NCI-H510A treated with DMSO at 0.1 percent for 48 hours (cell line): ENCODE measurements at places on chromosomes 16 and 17.

DNA sequence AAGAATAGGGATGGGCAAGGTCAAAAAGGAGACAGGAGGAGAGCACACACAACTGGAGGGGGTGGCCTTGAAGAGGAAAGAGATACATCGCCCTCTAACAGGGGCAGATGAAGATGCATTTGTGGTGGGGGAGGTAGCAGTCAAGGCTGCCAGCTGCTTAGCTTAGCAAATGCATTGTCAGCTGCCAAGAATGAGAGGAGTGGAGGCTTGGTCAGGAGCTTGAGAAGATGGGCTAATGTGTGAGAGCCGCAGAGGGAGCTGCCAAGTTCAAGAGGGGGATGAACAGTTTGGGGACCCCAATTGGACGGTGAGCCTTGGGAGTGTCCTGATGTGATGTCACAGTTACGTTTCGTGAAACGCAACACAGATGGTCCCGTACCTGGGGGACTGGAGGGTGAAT is 28.9 kb upstream of the GNA13 start:
- DNase-seq: no peak

- DNase-seq: no peak
Observed at GRCh38 chr16:83711069-83711468, 96.7 kb upstream of the HSBP1 start.

GRCh38 chr17:18963126-18964017 is 11.4 kb downstream of the SLC5A10 start:
- no peak for DNase-seq

DNA sequence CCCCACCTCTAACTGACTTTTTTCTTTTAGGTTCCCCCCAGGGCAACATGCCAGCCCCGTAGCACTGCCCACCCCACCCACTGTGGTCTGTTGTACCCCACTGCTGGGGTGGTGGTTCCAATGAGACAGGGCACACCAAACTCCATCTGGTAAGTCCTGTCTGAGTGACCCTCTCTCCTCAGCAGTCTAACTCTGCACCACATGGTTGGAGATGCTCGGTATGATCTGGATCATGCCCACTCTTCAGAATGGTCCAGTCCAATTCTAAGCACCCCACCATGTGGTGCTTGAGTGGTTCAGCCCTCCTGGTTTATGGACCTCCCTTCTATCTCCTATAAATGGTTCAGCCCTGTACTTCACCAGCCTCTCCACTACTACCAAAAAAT is 5.9 kb downstream of the KDM6B start:
- peak; percentile 10 for DNase-seq

- DNase-seq: no peak
Observed at GRCh38 chr17:16322636-16323035, 30.6 kb downstream of the CENPV start.

- DNase-seq: no peak
Observed at GRCh38 chr17:68612209-68612922, 11.2 kb upstream of the FAM20A start.

DNA sequence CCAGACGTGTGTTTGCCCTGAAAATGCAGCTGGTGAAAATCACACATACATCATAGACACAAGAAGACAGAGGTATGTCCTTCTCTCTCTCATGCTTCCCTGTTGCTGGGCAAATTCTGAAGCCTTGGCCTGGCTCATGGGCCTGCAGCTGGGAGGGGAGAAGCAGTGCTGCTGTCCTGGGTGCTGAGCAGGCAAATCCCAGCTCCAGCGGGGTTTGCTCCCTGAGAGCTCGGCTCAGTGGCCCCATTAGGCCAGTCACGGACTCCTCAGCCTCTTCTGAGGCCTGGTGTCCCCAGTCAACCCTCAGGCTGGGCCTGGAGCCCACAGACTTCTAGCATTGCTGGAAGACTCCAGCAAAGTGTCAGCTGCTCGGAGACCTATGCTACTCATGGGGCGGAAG is 11.7 kb downstream of the RHBDL3 start:
- no peak for DNase-seq

GRCh38 chr16:66175058-66175457 is 191.4 kb upstream of the CDH5 start:
- no peak for DNase-seq

DNA sequence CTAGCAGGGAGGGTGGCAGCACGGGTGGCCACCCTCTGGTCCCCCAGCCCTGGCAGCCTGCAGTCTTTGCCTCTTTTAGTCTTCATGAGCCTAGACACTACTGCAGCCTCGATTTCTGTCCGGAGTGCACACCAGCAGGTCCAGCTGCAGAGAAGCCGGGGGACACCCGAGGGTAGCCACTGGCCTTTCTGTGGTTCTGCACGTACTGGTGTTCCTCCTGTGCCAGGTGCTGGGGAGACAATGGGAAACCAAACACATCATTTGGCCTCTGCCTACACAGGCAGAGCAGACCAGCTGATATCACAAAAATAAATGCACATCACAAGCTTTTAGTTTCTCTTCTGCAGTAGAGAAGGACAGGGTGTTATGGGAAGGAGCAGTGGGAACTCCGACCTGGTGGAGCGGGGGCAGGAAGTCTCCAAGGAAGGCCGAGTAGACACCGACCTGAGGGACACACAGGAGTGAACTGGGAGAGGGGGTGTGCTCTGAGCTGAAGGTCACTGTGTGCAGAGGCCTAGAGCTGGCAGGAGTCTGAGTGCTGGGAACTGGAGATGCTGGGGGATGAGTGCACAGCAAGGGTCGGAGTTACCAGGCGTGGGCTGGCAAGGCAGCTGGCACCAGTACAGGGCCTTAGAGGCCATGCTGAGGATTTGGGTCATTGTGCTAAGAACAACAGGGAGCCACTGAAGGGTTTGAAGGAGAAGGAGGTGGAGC is 23.1 kb downstream of the GPT2 start:
- DNase-seq: no peak

DNA sequence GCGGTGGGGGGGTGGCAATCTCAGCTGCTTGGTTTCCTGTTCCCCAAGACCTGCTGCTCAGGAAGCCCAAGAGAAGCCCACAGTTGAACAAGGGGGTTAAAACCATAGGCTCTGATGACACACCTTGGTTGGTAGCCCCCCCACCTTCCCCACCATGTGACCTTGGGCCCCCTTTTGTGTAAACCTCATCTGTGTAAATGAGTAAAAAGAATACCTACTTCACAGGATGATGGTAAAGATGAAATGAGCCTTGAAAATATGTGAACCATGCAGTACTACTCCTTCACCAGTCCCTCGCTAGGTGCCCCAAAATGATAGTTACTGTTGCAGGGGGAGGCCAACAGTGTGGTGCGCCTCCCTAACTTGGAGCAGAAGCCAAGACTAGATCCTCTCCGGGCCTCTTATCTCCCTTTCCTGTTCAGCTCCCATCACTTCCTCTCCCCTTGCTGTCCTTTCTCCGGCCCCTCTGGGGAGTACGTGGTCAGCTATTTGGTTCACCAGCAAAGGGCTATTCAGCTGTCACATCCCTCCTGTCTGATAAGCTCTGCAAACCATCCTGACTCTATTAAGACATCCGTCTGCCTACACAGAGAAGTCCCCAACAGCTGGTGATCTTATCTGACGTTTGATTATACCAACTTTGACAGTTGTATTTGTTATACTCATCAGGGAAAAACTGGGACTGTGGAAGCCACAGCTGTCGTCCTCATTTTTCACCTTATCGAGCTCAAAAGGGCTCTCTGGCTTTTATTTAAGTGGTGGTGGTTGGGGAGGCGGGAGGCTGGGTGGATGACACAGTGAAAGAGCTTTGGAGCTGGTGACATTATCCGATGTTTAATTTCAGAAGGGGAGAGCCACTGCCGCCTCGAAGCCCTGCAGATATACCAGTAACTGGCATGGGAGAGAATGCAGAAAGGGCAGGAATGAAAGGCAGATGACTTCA is 19.9 kb downstream of the DCAKD start:
- no peak for DNase-seq

DNA sequence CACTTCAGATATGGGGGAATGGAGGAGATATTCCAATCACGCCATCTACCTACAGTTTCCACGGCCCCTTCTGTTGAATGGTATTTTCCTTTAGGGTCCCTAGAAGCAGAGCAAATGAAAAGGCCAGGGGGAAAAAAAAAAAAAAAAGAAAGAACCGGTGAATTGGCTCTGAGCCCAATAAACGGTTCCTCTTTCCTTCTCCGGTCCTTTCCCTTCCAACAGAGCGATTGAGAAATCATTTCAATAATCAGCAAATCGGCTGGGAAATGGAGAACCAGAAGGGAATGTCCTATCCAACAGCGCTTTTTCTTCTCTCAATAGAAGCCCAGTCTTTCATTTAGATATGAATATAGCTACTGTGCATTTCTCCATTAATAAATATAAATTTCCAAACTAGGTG is 26.8 kb upstream of the HOXB13 start:
- no peak for DNase-seq

- DNase-seq: no peak
Observed at GRCh38 chr17:2042933-2043332, 1.1 kb downstream of the OVCA2 start.
